Muscle of arm (tissue), 14 donors: ENCODE measurements at places on chromosomes 4 and X.

- no peak for DNase-seq
Measured at GRCh38 chr4:103415801-103416200, 217.7 kb upstream of the CENPE start.

- no peak for DNase-seq
Measured at GRCh38 chrX:25039036-25039435, 23.3 kb upstream of the ARX start.

DNA sequence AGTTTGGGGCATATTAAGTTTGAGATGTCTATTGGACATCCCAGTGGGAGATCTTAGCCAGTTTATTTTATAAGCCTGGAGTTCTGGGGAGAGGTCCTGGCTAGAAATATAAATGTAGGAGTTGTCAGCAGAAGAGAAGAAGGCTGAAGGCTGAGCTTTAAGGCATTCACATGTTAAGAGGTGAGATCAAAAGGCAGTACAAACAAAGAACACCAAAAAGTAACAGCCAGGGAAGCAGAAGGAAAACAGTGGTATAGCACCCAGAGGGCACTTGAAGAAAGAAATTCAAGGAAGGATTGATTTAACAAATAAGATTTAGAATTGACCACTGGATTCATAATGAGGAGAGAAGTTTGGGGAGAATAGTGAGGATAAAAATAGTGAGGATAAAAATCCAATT lies 141.2 kb upstream of the ATOH1 start:
- DNase-seq = no peak

DNA sequence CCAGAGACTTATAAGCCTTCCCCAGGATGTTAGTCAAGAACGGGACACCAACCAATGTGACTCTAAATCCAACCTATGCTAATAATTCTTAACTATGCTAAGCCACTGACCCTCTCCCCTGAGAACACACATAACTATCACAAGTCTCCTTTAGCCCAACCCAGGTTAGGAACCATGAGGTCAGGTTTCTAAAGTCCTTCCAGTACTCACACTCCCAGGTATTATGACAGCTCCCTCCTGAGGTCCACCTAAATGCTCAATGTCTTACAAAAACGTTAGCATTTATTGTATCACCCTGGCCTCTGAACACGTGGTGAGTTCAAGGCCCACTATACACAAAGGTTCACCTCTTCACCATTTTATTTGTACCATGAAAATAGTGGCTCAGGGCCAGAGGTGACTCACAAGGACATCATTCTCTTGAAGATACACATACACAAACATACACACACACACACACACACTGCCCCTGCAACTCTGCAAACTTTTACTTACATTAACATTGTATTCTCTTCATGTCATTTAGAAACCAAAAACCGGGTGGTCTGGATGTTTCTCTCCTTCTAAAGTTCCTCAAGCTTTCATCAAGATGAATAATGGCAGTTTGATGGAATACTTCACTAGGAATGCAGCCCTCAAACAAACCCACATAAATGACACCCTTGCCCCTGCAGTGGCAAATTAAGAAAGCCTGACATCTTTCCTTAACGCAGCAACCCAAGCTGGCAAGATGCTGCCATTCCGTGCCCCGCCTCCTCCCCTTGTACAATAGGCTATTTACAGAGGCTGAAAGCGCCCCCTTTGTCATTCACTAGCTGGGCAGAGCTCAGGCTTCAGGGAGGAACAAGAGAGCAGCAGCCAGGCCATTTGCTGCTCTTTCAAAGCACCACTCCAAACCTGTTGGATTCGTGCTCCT lies 17.7 kb downstream of the ACSL1 start:
- no peak for DNase-seq

- no peak for DNase-seq
Measured at GRCh38 chr4:163815776-163816175, 321.3 kb downstream of the TMA16 start.

DNA sequence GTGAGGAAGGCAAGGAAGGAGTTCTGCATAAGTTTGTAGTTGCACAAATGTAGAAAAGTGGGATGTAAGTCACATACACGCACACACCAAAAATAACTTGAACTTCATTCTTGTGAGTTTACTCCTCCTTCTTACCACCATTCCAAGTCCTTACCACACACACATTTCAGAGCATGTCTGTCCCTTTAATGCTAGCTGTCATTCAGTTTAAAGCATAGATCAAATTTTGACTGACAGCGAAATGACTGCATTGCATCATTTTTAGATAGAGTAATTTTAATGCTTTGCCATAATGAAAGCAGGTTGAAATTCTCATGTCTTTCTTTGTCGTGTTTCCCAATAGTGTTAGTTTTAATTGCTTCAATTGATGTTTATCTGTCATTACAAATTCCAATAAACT lies 629.6 kb upstream of the HTR2C start:
- DNase-seq = no peak

GRCh38 chrX:152079768-152080167 lies 58.6 kb downstream of the MAGEA10 start:
- DNase-seq = no peak

DNA sequence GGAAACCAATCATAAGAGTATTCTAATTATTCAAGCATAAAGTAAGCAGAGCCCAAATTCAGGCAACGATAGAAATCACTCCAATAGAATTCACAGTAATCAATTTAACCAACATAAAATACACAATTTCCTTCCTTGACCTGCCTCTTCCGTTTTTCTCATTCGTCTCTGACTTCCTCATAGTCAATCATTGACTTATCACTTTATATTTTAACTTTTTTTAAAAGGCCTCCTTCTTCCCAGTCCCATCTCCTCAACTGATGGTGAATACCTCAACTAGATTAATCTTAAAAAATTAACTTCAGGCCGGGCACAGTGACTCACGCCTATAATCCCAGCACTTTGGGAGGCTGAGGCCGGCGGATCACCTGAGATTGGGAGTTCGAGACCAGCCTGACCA lies 13.3 kb downstream of the CNOT6L start:
- DNase-seq = no peak

DNA sequence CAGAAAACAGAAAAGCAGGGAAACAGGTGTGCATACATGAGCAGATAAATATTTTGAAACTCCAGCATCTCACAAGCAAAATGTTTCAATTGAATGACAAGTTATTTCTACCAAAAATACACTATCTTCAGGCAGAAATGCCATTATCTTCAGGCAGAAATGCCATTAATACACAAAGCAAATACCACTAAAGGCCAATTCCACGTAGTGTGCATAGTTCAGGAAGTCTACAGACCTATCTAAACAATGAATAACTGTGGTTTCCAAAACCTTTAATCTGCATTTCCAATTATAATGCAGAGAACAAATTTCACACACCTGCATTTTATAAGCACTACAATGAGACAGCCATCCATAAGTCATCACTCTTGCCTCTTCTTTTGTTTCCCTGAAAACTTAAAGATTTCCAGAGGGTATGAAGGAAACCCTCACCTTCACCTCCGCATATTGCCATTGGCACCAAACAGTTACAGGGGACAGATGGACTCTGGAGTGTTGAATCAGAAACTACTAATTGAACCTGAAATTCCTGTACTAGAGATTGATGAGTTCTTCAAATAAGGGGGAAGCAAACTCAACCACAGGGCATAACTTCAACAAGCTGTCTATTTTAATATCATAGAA lies 179.0 kb downstream of the PDGFC start:
- no peak for DNase-seq

DNA sequence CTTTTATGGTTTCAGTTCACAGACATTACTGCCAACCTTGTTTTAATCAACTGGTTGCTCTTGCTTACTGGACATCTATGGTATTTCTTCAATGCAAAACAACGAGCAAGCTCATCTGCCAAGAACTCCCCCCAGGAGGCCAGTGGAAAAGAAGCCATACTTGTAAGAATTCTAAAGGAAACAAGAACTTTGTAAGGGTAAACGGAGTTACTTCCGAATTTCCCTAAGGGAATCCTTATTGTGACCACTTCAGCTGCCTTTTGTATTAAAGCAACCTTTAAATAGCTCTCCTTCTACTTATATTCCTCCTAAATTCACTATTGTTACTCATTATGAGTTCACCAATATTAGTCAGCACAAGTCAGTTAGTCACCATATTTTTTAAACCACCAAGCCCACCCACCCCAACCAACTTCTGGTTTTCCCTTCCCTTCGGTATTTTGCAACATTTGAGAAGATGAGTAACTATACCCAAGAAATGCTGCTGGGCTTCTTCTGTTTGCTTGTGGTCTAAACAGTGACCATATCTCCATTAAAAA lies 602.8 kb upstream of the DIPK2B start:
- no peak for DNase-seq

DNA sequence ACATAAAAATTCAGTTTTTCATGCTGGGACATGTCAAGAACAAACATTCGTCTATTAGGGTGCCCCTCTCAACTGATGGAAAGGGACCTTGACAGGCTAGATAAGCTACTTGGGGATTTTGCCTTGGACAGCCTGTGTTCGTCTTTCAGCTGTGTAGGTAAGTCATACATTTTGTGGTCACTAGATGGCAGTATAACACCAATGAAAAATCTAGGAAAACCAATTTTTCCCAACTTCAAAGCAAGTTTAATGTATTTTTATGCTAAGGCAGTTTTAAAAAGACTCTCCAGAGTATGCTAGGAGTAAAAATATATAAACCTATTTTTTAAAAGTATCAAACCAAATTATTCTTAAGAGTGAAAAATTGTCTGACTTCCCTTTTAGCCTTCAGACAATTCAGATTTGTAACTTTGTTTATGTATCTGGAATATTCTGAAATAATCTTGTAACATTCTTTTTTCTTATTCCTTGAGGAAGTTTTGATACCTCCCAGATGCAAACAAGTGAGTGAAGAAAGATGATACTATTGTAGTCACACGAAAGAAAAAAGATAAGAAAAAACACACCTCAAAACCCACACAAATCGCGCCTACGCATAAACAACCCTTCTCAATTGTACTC lies 158.3 kb downstream of the CPE start:
- DNase-seq = peak; percentile 79

DNA sequence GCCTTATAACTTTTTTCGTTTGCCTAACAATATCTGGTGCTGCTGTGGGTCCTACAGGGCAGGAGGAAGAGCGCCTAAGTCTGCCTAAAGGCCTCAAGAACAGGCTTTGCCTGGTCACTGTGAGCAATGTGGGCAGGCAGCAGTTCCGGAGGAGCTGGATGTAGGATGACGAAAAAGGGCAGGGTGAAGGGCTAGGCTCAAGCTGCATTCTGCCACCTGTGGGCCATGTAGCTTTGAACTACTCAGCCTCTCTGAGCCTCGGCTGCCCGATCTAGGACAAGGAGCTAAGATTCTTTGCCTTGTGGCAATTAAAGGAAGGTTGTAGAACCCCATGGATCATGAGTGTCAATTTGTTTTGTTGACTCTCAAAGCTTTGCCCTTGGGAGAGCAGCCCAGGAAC lies 57.1 kb upstream of the MAMLD1 start:
- no peak for DNase-seq

DNA sequence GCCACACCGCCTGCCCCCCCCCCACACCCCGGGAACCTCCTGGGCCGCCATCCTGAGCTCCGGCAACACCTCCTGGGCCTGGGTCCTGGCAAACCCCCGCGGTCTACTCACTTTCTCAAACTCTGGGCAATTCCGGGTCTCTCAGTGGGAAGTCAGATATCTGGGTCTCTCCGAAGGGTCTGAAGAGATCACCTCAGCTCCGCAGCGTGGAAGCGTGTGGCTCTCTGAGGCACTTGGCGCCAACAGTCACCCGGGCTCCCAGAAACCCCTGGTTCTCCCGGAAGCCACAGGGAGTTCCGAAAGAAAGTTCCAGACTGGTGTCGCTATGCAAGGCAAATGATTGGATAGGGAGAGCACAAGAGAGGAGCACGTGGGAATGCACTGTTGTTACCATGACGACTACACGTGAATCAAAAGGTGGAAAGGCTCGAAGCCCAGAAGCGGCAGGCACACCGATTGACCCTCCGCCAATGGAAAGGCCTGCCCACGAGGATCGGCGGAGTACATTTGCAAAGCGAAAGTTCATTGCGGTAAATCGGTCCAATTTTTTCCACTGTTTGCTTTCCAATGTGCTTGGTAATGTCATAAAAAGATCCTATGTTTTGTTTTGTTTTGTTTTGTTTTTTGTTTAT lies at the start of gene PNMA6E:
Gene PNMA6E, minus strand, starts transcription at position 218 of the 632 bp plus-strand sequence. CDS start 2,501 bp downstream, outside the sequence.
- no peak for DNase-seq

DNA sequence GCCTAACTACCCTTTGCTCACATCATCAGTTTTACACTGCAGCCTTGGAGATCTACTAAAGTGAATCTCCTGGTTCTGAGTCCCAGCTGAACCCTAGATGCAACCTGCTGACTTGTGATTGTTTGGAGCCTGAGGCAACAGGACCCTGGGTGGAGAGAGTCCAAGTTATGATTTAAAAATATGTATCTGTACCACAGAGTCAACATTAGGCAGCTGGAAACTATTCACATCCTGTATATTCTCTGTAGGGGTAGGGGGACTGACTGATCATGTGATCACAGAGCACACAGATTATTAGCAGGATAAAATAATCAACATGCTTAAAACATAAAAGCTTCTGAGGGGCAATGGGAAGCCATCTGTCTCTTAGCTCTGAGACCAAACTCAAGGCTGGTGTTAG lies 52.1 kb downstream of the CT47B1 start:
- no peak for DNase-seq

GRCh38 chrX:24175276-24175675 lies 25.7 kb downstream of the ZFX start:
- DNase-seq = no peak

- DNase-seq = no peak
Measured at GRCh38 chrX:39911278-39911897, 186.4 kb downstream of the BCOR start.

- no peak for DNase-seq
Measured at GRCh38 chr4:176262243-176262642, 6.8 kb downstream of the ASB5 start.

DNA sequence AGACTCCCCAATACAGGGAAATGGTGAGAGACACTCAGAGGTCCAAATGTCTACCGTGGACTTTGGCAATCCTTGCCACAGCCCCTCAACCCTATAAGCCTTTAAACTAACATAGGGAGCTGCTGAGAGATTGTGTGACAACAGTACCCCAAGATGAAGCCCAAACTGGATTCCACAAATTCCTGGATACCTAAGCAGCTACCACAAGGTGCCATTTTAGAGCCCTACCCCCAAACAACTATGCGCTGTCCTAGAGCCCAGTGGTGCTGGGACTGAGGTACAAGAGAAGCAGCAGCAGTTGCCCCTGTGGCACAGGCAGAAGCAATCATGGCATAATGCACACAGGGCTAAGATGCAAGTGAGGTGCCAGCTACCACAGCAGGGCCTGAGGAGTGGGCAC lies 2.7 kb upstream of the TMPRSS11F start:
- no peak for DNase-seq

- DNase-seq = no peak
Measured at GRCh38 chrX:21276736-21277433, 97.3 kb upstream of the CNKSR2 start.

GRCh38 chr4:73127839-73128453 lies 58.4 kb upstream of the COX18 start:
- DNase-seq = no peak

- no peak for DNase-seq
Measured at GRCh38 chrX:108701633-108702032, 34.7 kb downstream of the IRS4 start.

GRCh38 chr4:3658530-3658913 lies 107.7 kb upstream of the ADRA2C start:
- no peak for DNase-seq

- DNase-seq = no peak
Measured at GRCh38 chrX:8147226-8147625, 23.8 kb downstream of the VCX2 start.

GRCh38 chr4:6467600-6467999 lies 4.8 kb downstream of the PPP2R2C start:
- no peak for DNase-seq
